ENCODE measurements at places on chromosomes 2 and 18.

DNA sequence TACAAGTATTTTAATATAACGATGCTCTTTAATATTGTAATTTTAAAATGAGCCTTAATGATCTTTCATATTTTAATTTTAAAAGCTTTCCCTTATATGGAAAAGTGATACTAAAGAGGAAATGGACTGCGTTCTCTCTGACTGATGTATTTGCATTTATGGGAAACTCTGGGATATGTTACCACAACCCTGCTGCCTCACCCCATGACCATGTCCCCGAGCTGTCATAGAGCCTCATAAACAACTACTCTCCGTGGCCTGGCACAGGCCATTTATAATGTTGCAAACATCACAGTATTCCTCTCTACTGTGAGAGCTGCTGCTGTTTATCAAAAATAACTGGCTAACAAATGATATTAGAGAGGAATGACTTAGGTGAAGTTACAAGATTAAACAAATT, 75.8 kb upstream of the SEC11C start:
- DNase-seq = no peak

- DNase-seq = no peak
Observed at GRCh38 chr2:65409045-65409444, 23.4 kb downstream of the SPRED2 start.

DNA sequence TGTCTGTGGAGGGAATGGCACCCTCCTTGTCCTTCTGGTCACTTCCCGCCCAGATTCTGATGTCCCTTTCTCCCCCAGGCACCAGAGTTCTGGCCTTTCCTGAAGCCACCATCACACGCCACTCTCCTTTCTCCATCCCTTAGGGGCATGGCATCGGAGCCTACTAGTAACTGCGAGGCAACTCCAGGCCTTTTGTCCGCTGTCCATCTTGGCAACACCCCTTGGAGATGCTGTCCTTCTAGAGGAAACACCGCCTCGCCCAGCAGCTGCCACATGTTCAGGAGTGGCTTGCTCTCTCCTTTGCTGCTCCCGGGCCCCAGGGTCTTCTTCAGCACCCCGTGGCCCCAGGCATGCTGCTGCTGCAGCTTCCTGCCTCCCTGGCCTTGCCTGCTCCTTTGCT, 267.0 kb downstream of the SRBD1 start:
- no peak for DNase-seq

DNA sequence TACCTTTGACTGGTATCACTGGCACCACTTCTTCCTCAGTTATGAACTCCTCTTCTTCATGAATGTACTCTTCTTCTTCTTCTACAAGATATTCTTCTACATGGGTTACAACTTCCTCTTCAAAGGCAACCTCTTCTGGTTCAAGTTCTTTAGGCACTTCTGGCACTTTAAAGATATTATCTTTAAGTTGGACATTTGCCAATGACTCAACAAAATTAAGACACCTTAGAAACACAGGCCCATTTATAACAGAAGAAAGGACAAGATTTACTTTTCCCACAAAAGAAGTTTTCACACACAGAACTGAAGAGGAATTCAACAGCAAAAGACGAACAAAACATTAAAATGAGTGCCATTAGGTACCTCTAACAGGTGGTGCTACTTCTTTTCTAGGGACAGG, 127.3 kb downstream of the TTN start:
- DNase-seq = no peak

GRCh38 chr2:174750923-174751441, 13.3 kb downstream of the CHRNA1 start:
- DNase-seq = no peak

GRCh38 chr18:3150274-3150673, 69.5 kb downstream of the MYOM1 start:
- DNase-seq = no peak

DNA sequence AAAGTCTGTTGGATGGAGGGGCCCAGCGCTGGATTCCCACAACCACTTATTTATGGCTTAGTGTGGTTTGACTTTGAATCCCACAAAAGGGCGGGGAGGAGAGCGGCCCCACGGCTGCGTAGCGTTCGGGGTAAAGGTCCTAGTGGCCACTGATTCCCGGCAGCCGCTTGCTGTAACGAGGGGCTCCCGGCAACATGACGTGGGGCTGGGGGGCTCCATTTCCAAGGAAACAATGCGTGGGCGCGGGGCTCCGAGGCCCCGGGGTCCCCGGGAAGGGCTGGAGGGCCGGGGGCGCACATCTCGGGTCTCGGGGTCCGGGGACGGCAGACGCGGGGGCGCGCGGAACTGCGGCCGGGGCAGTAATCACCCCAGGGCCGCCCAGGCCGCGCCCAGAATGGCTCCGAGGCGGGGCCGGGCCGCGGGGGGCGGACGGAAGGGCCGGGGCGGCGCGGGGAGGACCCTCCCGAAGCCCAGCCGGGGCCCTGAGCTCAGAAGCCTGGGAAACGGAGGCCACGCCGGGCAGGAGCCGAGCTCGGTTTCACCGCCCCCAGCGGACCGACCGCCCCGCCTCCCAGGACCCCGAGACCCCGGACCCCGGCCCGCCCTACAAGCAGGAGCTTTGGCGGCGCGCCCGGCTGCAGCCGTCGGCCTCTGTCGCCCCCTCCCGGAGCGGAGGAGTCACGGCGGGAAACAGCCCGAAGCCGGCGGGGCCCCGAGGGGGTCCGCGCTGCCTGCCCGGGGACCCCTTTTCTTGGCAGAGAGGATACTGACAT, 11.9 kb upstream of the MLPH start:
- peak; percentile 92 for DNase-seq

GRCh38 chr2:23385748-23386338, 864 bp downstream of the KLHL29 start:
- no peak for DNase-seq

DNA sequence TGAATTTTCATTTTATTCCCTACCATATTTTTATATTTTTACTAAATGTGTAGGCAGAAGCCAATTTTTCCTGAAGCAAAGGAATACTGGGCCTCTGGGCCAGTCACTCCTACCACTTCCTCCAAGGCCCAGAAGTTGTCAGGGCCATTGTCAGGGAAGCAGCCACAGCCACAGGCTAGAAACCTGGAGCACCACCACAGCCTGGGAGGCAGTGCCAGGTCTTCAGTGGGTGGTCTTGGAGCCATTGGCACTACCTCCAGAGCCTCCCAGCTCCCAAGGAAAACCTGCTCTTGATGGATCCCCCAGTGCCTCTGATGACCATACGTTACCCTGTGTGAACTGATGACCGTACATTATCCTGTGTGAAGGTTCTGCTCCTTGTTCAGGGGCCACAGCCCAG, 135.6 kb upstream of the SP5 start:
- no peak for DNase-seq

DNA sequence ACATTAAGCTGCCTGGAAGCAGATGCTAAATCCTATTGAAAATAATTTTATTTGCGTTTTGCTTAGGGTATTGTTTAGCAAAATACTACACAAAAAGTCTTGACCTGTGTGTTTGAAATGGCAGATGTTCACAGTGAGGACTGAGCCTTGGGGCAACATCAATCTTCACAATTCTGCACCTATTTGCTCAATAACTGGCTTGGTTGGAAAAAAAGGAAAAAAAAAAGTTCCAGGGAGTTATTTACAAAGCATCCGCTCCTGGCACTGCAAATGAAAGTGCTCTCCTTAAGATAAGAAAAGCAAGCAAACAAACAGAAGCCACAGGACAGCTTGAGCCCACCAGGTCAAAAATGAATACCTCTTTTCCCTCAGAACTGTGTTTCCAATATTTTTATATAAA, 77.7 kb downstream of the MAP2 start:
- no peak for DNase-seq

GRCh38 chr2:163505281-163505680, 230.5 kb downstream of the FIGN start:
- DNase-seq = no peak

DNA sequence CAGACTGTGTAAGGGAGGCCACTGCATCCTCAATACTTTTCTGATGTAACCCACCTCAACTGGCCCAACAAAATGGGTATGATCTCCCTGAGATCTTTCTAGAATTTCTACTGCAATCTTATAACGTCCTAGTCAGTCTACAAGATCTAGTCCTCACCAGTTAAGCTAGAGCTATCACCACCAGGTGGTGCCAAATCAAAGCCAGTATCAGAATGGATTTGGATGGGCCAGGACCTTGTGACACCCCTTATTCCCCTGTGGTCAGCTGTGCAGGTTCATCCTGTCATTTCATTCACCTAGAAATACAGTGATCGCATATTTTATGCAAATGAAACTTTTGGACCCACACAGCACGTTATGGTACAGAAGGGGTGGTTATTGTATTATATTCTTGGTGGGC, 90.3 kb downstream of the OLA1 start:
- no peak for DNase-seq

DNA sequence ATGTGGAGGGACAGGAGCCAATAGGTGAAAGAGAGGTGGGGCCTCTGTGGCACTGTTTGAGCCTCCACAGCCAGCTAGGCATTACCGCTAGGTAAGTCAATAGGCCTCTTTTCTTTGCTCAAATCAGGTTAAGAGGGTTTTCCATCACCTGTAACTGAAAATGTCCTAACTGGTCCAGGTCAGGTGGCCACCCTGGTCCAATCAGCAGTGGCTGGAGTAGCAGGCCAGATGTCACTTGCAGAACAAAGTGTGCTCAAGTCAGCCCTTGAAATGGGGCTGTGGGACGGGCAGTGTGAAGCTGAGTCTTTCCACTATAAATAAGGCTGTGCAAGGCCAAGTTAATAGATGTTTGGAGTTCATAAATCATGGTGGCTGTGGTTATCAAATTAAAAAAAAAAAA, 20.9 kb downstream of the FBXO36 start:
- no peak for DNase-seq

DNA sequence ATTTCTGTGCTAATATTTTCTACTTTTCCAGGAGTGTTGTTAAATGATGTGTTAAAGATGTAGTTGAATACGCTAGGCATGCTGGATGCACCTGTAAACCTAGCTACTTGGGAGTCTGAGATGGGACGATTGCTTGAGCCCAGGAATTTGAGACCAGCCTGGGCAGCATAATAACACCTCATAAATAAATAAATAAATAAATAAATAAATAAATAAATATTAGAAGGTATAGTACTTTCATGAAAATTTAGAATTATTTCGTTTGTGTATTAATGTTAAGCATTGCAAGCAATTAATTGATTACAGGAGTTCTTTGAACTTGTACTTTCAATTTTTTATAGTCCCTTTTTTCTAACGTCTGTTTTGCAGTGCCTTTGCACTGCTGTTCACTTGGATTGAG, 137.2 kb downstream of the ATP9B start:
- no peak for DNase-seq

DNA sequence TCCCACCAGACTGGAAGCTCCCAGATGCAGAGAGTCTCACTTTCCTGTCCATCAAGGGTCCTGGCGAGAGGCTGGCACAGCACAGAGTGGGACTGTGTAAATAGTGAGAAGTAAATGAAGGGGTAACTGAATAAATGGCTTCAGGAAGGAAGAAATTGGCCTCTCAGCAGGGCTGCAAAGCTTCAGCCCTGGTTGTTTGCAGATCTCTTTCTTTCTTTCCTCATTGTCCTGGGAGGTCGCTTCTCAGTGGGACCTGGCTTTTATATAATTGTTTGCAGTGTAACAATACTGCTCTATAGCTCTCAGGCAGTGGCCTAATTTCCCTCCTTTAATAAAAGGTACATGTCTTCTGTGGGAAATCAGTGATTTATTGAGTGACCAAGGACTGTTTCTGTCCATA, 74.9 kb upstream of the GPR45 start:
- no peak for DNase-seq

GRCh38 chr2:32835148-32835547, 111.6 kb upstream of the LTBP1 start:
- no peak for DNase-seq

- DNase-seq = no peak
Observed at GRCh38 chr2:42369532-42370229, 8.7 kb upstream of the COX7A2L start.

DNA sequence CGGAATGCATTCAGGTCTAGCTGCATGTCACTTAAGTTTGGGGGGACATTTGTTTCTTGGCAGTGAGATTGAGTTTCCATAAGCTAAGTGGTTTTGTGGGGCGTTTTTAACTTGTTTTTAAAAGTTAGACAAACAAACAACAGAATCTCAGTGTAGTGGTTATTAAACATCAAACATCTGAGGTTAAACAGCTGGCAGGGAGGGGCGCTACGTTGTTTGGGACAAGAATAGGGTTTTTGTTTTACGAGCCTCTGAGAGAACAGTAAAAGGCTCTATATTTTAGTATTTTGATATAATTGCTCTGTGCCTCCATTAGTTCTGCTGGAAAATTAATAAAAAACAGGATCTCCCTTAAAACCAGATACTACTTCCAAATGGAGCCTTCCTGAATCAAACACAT, 41.6 kb upstream of the TMEM177 start:
- no peak for DNase-seq

DNA sequence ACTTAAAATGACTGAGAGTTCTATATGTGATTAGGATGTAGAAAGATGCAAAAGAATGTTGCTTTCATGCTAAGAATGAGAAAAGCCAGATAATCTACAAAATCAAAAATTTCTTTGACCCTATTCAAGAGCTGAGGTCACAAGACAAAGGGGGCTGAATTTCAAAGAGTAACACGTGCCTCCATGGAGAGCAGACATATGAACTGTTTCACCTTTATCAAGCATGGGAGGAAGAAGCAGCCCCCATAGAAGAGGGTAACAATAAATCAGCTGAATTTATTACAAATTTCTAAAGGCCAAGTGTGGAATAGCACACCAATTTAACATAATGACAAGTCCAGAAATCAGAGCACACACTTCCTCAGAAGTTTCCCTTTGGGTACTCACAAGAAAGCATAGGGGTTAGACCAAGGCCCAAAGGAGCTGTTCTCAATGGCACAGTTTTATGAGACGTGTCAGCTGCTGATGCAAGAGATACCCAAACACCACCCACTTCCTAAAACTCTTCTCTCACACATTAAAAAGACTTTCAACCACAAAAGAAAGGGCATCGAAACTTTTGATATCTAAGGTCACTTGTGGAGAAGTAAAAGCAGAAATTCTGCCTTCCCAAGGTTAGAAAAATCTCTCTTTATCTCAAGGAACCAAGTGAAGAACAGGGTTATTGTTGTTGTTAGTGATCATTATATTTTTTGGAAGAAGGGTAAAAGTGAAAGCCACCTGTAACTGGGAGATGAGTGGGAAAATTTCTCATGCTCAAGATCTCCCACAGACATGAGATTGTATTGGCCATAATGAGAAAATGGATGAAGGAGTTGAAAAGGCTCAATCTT, 950.1 kb downstream of the TRIB2 start:
- DNase-seq = no peak

DNA sequence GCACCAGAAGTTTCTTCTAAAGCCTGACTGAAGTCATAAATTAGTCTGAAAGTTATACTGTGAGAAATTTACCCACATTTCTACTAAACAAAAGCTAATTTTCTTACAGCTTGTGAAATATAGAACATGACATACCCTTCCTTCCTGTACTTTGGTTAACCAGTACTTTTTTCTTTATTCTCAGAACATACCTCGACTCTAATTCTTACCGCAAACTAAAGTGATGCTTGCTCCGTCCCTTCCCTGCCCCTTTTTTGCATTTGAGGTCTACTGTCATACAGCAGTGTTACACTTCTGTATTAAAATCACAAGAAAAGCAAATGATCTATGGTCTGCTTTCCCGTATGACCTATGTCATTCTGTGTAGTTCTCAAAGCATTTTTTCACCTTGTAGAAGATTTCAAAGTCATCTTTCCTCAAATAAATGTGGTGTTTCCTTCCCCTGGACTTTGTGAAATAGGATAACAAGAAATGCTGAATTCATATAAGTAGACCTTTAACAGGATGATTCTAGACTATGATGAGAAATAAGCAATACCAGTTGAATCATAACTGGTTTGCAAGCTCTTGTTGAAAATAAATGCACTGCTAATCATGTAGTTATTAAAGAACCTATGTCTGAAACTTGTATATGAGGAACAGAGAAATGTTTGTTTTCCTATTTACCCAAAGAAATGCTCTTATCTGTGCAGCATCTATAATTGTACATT, 30.4 kb downstream of the CYTIP start:
- no peak for DNase-seq
